ENCODE measurements at places on chromosomes 7 and 10. TPM values are rescaled to one million over a fixed set of nuclear protein-coding genes. Genes with fewer than 3 reads are reported as not detected.

CDK5 gene
- total RNA-seq, result not detected

DNA sequence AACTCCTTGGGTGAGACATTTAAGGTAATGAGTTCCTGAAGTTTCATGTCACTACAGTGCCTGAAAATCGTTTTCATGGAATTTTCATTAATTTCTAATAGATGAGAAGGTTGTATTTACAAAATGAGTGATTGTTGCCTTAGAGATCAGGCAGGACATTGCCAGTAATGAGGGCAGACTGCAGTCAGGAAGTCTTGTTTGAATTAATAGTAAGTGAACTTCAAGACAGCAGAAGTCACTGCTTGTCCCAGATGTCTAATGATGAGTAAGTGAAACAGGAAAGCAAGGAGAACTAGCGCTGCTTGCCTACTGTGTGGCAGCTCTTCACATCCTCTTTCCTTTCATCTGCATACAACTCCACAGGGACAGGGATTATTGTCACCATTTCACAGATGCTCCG, 237.4 kb downstream of the BAMBI start:
- no peak overlapping the region for H3K27ac ChIP-seq
- no peaks in the 10 kb centered on the region for H3K36me3 ChIP-seq
- no peaks in the 10 kb centered on the region for H3K27me3 ChIP-seq
- DNase-seq, result no peak
- H3K4me1 ChIP-seq, result no peaks in the 10 kb centered on the region

- H3K27ac ChIP-seq, result no peak overlapping the region
- no peaks in the 10 kb centered on the region for H3K27me3 ChIP-seq
- peaks cover 76% of the 10 kb centered on the region for H3K36me3 ChIP-seq
- no peak overlapping the region for H3K4me3 ChIP-seq
These were observed 72.0 kb upstream of the KCTD7 start for GRCh38 chr7:66556549-66557213.

TET1 gene
- total RNA-seq, result 22.3 TPM

VDAC2 gene
- 44.3 TPM for total RNA-seq

GRCh38 chr10:48251525-48252353, 22.8 kb downstream of the FRMPD2 start:
- H3K36me3 ChIP-seq, result no peaks in the 10 kb centered on the region
- H3K4me1 ChIP-seq, result peaks cover 3% of the 10 kb centered on the region
- no peak overlapping the region for H3K4me3 ChIP-seq
- DNase-seq, result peak; percentile 56
- no peak overlapping the region for H3K27ac ChIP-seq

DNA sequence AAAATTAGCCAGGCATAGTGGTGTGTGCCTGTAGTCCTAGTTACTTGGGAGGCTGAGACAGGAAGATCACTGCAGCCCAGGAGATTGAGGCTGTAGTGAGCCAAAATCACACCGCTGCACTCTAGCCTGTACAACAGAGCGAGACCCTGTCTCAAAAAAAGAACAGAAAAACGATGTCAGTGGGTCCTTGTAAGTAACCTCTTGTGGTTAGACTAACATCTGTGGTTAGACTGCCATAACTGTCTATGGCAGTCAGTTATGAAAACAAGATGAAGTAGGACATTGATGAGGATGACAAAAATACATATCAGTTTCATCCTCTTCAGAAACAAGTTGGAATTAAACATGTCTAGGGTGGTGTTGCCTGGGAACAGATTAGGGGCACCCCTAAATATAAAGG, 53.3 kb downstream of the AKAP9 start:
- H3K4me1 ChIP-seq, result no peaks in the 10 kb centered on the region
- H3K27me3 ChIP-seq, result no peaks in the 10 kb centered on the region
- H3K36me3 ChIP-seq, result peaks cover 62% of the 10 kb centered on the region
- no peak for DNase-seq

GRCh38 chr10:119451300-119451896, 91.1 kb downstream of the RGS10 start:
- H3K27me3 ChIP-seq, result no peaks in the 10 kb centered on the region
- no peak for DNase-seq
- H3K4me3 ChIP-seq, result no peak overlapping the region
- H3K36me3 ChIP-seq, result peaks cover 34% of the 10 kb centered on the region
- no peaks in the 10 kb centered on the region for H3K4me1 ChIP-seq

DNA sequence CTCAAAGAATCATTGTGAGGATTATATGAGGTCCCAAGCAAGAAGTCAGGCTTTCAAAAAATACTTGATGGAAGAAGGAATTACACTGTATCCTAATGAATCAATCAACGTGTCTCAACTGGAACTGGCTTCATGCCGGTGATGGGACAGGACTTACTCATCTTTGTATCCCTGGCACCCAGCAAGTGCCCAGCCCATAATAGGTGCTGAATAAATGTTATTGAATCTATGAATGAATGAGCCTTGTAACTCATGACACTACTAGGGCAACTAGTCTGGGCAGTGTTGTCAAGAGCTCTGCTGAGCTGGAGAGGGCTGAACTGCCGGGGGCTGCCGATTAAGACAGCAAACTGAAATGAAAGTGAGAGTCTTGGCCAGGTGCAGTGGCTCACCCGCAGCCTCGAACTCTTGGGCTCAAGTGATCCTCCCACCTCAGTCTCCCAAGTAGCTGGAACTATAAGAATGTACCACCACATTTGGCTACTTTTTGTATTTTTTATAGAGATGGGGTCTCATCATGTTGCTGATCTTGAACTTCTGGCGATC, 87.2 kb upstream of the KIF5B start:
- H3K27ac ChIP-seq, result no peak overlapping the region
- H3K27me3 ChIP-seq, result no peaks in the 10 kb centered on the region
- no peaks in the 10 kb centered on the region for H3K36me3 ChIP-seq
- no peak overlapping the region for H3K4me3 ChIP-seq
- peaks cover 19% of the 10 kb centered on the region for H3K4me1 ChIP-seq
- no peak for DNase-seq

- H3K4me1 ChIP-seq, result no peaks in the 10 kb centered on the region
- no peak for DNase-seq
- H3K36me3 ChIP-seq, result no peaks in the 10 kb centered on the region
- H3K27ac ChIP-seq, result no peak overlapping the region
- H3K4me3 ChIP-seq, result no peak overlapping the region
These were observed 19.1 kb upstream of the GPAM start for GRCh38 chr10:112202561-112203241.

- H3K27me3 ChIP-seq, result no peaks in the 10 kb centered on the region
- H3K4me1 ChIP-seq, result no peaks in the 10 kb centered on the region
- no peak for DNase-seq
- H3K4me3 ChIP-seq, result no peak overlapping the region
These were observed 123.0 kb upstream of the SVIL start for GRCh38 chr10:29757551-29758297.

- no peaks in the 10 kb centered on the region for H3K36me3 ChIP-seq
- no peak overlapping the region for H3K4me3 ChIP-seq
- no peaks in the 10 kb centered on the region for H3K27me3 ChIP-seq
These were observed 63.7 kb downstream of the TRUB1 start for GRCh38 chr10:115001506-115002381.

ERV3-1 gene
- total RNA-seq, result 12.5 TPM

GRCh38 chr10:43043342-43043772, 33.5 kb upstream of the RET start:
- H3K27me3 ChIP-seq, result no peaks in the 10 kb centered on the region
- no peak for DNase-seq
- no peak overlapping the region for H3K4me3 ChIP-seq
- no peaks in the 10 kb centered on the region for H3K4me1 ChIP-seq

GRCh38 chr7:19009241-19009935, 108.0 kb downstream of the TWIST1 start:
- no peaks in the 10 kb centered on the region for H3K36me3 ChIP-seq
- H3K4me1 ChIP-seq, result no peaks in the 10 kb centered on the region

PFKP gene
- total RNA-seq, result 155 TPM

- no peak for DNase-seq
- H3K27ac ChIP-seq, result peak overlapping the region; percentile 99
- no peaks in the 10 kb centered on the region for H3K27me3 ChIP-seq
These were observed 7.3 kb downstream of the PWWP2B start for GRCh38 chr10:132404169-132404880.

DNA sequence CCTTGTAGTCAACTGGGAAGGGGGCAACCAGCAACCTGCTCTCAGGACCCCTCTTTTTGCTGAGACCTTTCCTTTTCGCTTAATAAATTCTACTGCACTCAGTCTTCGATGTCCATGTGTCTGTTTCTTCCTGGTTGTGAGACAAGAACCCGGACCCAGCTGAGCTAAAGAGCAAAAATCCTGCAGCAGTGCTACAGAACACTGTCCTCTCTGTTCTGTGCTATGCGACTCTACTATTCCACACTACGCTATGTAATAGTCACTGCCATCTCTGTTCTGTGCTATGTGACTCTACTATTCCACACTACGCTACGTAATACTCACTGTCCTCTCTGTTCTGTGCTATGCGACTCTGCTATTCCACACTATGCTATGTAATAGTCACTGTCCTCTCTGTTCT, 34.3 kb downstream of the DIP2C start:
- H3K27me3 ChIP-seq, result no peaks in the 10 kb centered on the region
- DNase-seq, result no peak
- H3K36me3 ChIP-seq, result no peaks in the 10 kb centered on the region
- peaks cover 65% of the 10 kb centered on the region for H3K4me1 ChIP-seq
- H3K4me3 ChIP-seq, result no peak overlapping the region
- H3K27ac ChIP-seq, result no peak overlapping the region

KIF11 gene
- 8.3 TPM for total RNA-seq

- H3K27me3 ChIP-seq, result no peaks in the 10 kb centered on the region
- H3K36me3 ChIP-seq, result no peaks in the 10 kb centered on the region
- H3K4me1 ChIP-seq, result peaks cover 6% of the 10 kb centered on the region
- no peak overlapping the region for H3K27ac ChIP-seq
- H3K4me3 ChIP-seq, result no peak overlapping the region
- no peak for DNase-seq
These were observed 58.2 kb upstream of the ZRANB1 start for GRCh38 chr10:124883510-124884321.

GRCh38 chr7:7857143-7857583, 111.4 kb upstream of the GLCCI1 start:
- peaks cover 7% of the 10 kb centered on the region for H3K36me3 ChIP-seq
- DNase-seq, result no peak
- H3K27ac ChIP-seq, result no peak overlapping the region
- H3K27me3 ChIP-seq, result no peaks in the 10 kb centered on the region
- no peaks in the 10 kb centered on the region for H3K4me1 ChIP-seq
- H3K4me3 ChIP-seq, result no peak overlapping the region

FAM13C gene
- 11.2 TPM for total RNA-seq

CTAGE15 gene
- 6.7 TPM for total RNA-seq

FKBP14 gene
- 11.1 TPM for total RNA-seq

GRCh38 chr7:36923185-36923584, 198.9 kb upstream of the AOAH start:
- no peaks in the 10 kb centered on the region for H3K27me3 ChIP-seq
- H3K4me1 ChIP-seq, result no peaks in the 10 kb centered on the region
- no peak overlapping the region for H3K27ac ChIP-seq

Measured in stomach (tissue), 19 donors.